Left ventricle myocardium inferior (tissue), 1 donor: ENCODE measurements at places on chromosomes 12 and 14. TPM values are rescaled to one million over a fixed set of nuclear protein-coding genes. Genes with fewer than 3 reads are reported as not detected.
A peak's percentile ranks its signal among the peaks of the same experiment; 100 is the strongest.

The C12orf60 gene
- 1.9 TPM for total RNA-seq

The CMAS gene
- total RNA-seq: 34.8 TPM

The TAS2R7 gene
- total RNA-seq: not detected

The KCNK13 gene
- 1.9 TPM for total RNA-seq

The RNU4-1 gene
- total RNA-seq: 2,088 TPM

The C12orf56 gene
- total RNA-seq: not detected

The FANCM gene
- total RNA-seq: 2.7 TPM

The ABHD4 gene
- 23.2 TPM for total RNA-seq

DNA sequence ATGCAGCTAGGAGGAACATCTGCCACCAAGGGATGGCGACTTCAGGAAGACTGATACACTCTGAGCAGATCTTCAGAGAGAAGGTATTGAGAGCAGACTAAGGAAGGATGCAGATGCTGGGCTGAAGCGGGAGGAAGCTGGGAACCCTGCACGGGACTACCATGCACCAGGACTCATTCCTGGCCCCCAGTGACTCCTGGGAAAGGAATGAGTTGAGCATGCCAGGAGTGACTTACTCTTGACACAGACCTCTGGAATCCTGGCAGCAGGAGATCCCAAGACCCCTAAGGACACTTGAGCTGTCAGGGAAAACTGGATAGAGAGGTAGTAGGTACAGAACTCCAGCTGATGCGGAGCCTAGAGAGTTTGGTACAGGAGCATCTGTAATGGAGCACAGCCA is 336.1 kb downstream of the RPS29 start:
- DNase-seq: no peak
- H3K4me3 ChIP-seq: no peak overlapping the region
- H3K27me3 ChIP-seq: no peaks in the 10 kb centered on the region
- no peaks in the 10 kb centered on the region for H3K4me1 ChIP-seq
- H3K36me3 ChIP-seq: no peaks in the 10 kb centered on the region
- no peak overlapping the region for H3K27ac ChIP-seq

GRCh38 chr14:96001866-96002497 is 37.2 kb upstream of the C14orf132 start:
- H3K27ac ChIP-seq: no peak overlapping the region
- peaks cover 66% of the 10 kb centered on the region for H3K27me3 ChIP-seq
- no peaks in the 10 kb centered on the region for H3K4me1 ChIP-seq
- DNase-seq: no peak

DNA sequence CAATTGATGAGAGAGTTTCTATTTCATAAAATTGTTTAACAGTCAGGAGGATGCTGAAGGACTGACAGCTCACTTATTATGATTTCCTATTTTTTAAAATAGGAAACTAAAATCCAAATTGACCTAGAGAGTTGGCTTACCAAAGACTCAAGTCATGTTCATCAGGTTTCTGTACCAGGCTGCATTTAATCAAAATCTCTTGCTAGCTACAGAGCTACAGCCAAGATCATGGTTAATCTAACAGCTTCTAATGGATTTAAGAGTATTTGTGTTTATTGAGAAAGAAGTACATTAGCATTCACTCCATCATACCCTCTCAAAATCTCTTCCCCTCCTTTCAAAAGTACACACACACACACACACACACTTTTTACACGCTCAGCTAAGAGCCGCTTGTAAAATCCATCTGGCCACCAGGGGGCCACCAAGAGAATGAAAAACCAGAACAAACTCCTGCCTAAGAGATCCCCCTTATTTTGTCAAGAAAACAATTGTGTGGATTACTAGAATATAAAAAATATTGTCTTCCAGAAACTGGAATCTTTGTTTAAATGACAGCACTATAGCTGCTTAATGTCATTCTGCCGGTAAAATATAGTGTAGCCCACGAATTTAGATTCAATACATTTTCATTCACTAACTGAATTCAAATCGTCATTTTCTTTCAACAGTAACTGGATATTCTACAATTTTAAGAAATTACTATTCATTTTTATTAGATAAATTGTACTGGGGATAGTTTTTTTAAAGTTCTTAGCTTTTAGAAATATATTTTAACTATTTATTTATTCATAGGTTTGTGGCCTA is 334.0 kb downstream of the BTG1 start:
- peak; percentile 73 for DNase-seq
- H3K27me3 ChIP-seq: no peaks in the 10 kb centered on the region
- no peak overlapping the region for H3K27ac ChIP-seq
- H3K36me3 ChIP-seq: no peaks in the 10 kb centered on the region
- no peak overlapping the region for H3K4me3 ChIP-seq

GRCh38 chr12:75971253-75971652 is 60.3 kb downstream of the PHLDA1 start:
- H3K4me3 ChIP-seq: no peak overlapping the region
- peaks cover 13% of the 10 kb centered on the region for H3K4me1 ChIP-seq
- no peak for DNase-seq
- H3K27ac ChIP-seq: no peak overlapping the region

- no peaks in the 10 kb centered on the region for H3K4me1 ChIP-seq
- peaks cover 37% of the 10 kb centered on the region for H3K27me3 ChIP-seq
- no peak overlapping the region for H3K4me3 ChIP-seq
- H3K36me3 ChIP-seq: no peaks in the 10 kb centered on the region
Observed at GRCh38 chr12:213527-213932, 427 bp downstream of the SLC6A12 start.

GRCh38 chr12:47028981-47029708 is 50.3 kb upstream of the PCED1B start:
- no peak overlapping the region for H3K27ac ChIP-seq
- no peaks in the 10 kb centered on the region for H3K27me3 ChIP-seq
- no peaks in the 10 kb centered on the region for H3K36me3 ChIP-seq
- H3K4me1 ChIP-seq: peaks cover 6% of the 10 kb centered on the region
- no peak for DNase-seq
- no peak overlapping the region for H3K4me3 ChIP-seq

GRCh38 chr12:57157588-57158173 is 10.3 kb upstream of the LRP1-AS start:
- H3K27ac ChIP-seq: peak overlapping the region; percentile 30
- H3K4me3 ChIP-seq: no peak overlapping the region
- H3K4me1 ChIP-seq: peaks cover 35% of the 10 kb centered on the region
- no peaks in the 10 kb centered on the region for H3K27me3 ChIP-seq

- DNase-seq: no peak
- no peak overlapping the region for H3K4me3 ChIP-seq
- no peaks in the 10 kb centered on the region for H3K27me3 ChIP-seq
Observed at GRCh38 chr12:28017126-28017872, 44.8 kb upstream of the PTHLH start.

- DNase-seq: no peak
- no peak overlapping the region for H3K4me3 ChIP-seq
- peaks cover 39% of the 10 kb centered on the region for H3K36me3 ChIP-seq
- no peak overlapping the region for H3K27ac ChIP-seq
- H3K4me1 ChIP-seq: no peaks in the 10 kb centered on the region
- no peaks in the 10 kb centered on the region for H3K27me3 ChIP-seq
Observed at GRCh38 chr14:74105381-74105780, 20.6 kb downstream of the LIN52 start.

- no peaks in the 10 kb centered on the region for H3K36me3 ChIP-seq
- H3K4me1 ChIP-seq: no peaks in the 10 kb centered on the region
- no peak overlapping the region for H3K4me3 ChIP-seq
- no peaks in the 10 kb centered on the region for H3K27me3 ChIP-seq
- DNase-seq: no peak
Observed at GRCh38 chr12:111056618-111057521, 136.5 kb upstream of the MYL2 start.

GRCh38 chr12:115960-116915 is 49.7 kb downstream of the IQSEC3 start:
- H3K27me3 ChIP-seq: peaks cover 66% of the 10 kb centered on the region
- H3K27ac ChIP-seq: no peak overlapping the region
- no peaks in the 10 kb centered on the region for H3K36me3 ChIP-seq
- DNase-seq: no peak

- no peaks in the 10 kb centered on the region for H3K27me3 ChIP-seq
- no peak for DNase-seq
- H3K36me3 ChIP-seq: no peaks in the 10 kb centered on the region
Observed at GRCh38 chr12:29711381-29711780, 72.4 kb downstream of the TMTC1 start.

- peak overlapping the region; percentile 77 for H3K4me3 ChIP-seq
- peak overlapping the region; percentile 90 for H3K27ac ChIP-seq
- H3K4me1 ChIP-seq: peaks cover 42% of the 10 kb centered on the region
- no peaks in the 10 kb centered on the region for H3K27me3 ChIP-seq
- H3K36me3 ChIP-seq: no peaks in the 10 kb centered on the region
- no peak for DNase-seq
Observed at GRCh38 chr14:32202491-32202997, 525 bp downstream of the RNU6-8 start.

DNA sequence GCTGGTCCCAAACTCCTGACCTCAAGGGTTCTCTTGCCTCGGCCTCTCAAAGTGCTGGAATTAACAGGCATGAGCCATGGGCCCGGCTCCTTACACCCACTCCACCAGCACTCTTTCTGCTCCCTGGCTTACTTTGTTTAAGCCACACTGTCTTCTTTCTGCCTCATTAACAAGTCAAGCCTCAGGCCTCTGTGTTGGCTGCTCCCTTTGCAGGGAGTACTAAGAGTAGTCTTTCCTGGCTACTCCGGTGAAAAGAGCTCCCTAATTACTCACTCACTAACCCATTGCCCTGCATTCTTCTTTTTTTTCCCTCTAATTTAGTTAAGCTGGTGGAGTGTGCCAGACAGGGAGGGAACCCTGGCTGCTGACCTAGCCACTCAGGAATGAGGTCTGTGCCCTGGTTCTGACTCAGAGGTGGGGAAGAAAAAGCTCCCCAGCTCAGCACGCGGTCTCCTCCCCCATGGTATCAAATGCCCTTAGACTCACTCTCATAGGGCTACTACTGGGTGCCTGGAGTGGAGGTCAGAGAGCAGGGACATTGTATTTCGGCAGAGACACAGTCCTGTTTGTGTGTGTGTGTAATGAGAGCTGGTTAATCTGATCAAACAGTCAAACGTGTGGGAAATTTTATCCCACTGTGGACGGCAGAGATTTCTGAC is 19.8 kb downstream of the GALNT6 start:
- no peaks in the 10 kb centered on the region for H3K36me3 ChIP-seq
- peak overlapping the region; percentile 5 for H3K27ac ChIP-seq
- no peak overlapping the region for H3K4me3 ChIP-seq
- H3K27me3 ChIP-seq: no peaks in the 10 kb centered on the region
- peak; percentile 26 for DNase-seq

GRCh38 chr12:87670448-87670847 is 358.8 kb downstream of the C12orf50 start:
- H3K27me3 ChIP-seq: no peaks in the 10 kb centered on the region
- no peak overlapping the region for H3K27ac ChIP-seq
- no peak overlapping the region for H3K4me3 ChIP-seq
- no peaks in the 10 kb centered on the region for H3K36me3 ChIP-seq

DNA sequence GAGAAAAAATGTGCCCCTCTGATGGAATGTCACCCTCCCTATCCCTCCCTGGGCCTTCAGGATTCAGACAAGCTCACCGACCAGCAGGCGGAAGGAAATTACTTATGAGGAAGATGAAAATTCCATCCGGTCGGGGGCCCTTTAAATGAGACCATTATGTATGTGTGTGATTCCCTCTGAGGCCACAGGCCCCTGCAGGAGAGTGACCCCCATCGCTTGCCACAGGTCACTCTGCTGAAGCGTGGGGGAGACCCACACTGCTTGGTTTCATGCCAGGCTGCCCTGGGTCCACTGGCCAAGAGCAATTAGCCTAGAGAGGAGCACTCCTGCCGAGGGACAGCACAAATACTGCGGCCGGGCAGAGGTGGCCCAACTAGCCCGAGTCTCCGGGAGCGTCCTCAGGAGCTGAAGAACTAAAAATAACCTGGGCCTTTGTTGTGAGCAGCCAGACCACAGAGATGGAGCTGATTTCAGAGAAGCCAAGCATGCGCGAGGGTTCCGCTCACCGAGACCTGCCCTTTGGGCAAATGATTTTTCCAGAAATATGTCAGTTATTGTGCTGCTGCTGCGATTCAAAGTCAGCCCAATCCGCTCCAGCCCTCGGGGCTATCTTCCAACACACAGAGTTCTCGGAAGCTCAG is 276.4 kb downstream of the DPF3 start:
- peaks cover 73% of the 10 kb centered on the region for H3K4me1 ChIP-seq
- H3K27ac ChIP-seq: peak overlapping the region; percentile 93
- peak overlapping the region; percentile 30 for H3K4me3 ChIP-seq
- DNase-seq: peak; percentile 44
- H3K36me3 ChIP-seq: peaks cover 4% of the 10 kb centered on the region

GRCh38 chr12:69412655-69413054 is 53.1 kb downstream of the YEATS4 start:
- DNase-seq: no peak
- no peak overlapping the region for H3K27ac ChIP-seq
- no peak overlapping the region for H3K4me3 ChIP-seq
- H3K4me1 ChIP-seq: peaks cover 11% of the 10 kb centered on the region
- peaks cover 6% of the 10 kb centered on the region for H3K36me3 ChIP-seq
- H3K27me3 ChIP-seq: no peaks in the 10 kb centered on the region

GRCh38 chr14:100362311-100362927 is 39.3 kb downstream of the SLC25A47 start:
- H3K27ac ChIP-seq: peak overlapping the region; percentile 82
- peaks cover 95% of the 10 kb centered on the region for H3K36me3 ChIP-seq
- no peak overlapping the region for H3K4me3 ChIP-seq
- peaks cover 46% of the 10 kb centered on the region for H3K4me1 ChIP-seq
- no peaks in the 10 kb centered on the region for H3K27me3 ChIP-seq
- no peak for DNase-seq
